ENCODE measurements at places on chromosomes 1 and 21.

DNA sequence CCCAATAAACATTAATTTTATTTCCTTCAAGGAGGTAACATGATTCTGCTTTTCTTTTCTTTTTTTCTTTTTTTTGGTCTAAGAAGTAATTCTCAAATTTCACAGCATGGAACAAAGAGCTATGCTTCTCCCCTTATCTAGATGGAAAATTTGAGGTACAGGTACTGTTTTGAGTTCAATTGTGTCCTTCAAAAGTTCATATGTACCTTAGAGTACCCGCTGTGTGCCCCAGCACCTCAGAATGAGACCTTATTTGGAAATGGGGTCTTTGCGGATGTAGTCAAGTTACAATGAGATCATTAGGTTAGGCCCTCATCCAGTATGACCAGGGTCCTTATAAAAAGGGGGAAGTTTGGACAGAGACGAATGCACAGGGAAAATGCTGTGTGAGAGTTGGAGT, 22.0 kb downstream of the ELAPOR1 start:
- no peak for DNase-seq

GRCh38 chr1:26132128-26132833, 20.7 kb downstream of the PDIK1L start:
- no peak for DNase-seq

DNA sequence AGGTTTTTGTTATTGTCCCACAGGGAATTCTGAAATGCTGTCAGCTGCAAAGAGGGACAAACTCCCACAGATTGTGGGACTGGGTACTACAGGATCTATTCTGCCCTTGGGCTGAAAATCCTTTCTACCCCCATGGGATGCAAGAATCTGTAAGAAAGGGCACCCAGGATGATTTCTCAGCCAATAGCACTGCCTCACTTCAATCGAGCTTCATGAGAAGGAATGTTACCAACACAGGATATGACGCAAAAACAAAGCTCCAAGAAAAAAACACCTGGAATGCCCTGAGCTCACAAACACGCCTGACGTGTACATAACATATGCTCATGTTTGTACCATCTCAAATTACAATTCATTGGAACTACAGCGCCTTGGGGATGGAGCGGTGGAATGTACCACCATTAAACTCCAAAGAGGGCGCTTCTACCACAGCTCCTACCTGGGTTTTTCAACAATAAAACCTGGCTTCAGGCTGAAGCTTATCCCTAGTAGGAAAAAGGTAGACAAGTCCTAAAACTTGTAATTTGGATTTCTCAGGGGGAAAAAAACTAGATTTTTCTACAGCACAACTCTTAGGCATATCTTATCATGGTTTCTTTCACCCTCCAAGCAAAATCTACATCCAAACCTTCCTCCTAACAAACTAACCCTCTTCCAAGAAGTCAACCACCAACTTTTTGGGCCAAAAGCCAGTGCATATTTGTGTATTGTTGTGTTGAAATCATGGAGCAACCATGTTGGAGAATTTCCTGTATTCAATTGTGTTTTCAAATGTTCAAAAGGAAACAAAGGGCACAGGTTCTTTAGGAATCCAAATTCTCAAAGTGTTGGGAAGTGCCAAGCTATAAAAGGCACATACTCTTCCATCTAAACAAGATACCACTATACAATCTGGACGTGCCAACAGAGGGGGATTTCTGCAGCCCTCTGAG, 78.9 kb downstream of the TGFBR3 start:
- DNase-seq = no peak

GRCh38 chr1:94713472-94714141, 106.5 kb upstream of the SLC44A3 start:
- DNase-seq = no peak

- no peak for DNase-seq
These were observed 32.2 kb upstream of the UBE2U start for GRCh38 chr1:64171246-64171645.

GRCh38 chr1:104671684-104672353, 922.1 kb downstream of the AMY1C start:
- no peak for DNase-seq

- no peak for DNase-seq
These were observed 29.0 kb upstream of the PPM1J start for GRCh38 chr1:112744009-112744578.

DNA sequence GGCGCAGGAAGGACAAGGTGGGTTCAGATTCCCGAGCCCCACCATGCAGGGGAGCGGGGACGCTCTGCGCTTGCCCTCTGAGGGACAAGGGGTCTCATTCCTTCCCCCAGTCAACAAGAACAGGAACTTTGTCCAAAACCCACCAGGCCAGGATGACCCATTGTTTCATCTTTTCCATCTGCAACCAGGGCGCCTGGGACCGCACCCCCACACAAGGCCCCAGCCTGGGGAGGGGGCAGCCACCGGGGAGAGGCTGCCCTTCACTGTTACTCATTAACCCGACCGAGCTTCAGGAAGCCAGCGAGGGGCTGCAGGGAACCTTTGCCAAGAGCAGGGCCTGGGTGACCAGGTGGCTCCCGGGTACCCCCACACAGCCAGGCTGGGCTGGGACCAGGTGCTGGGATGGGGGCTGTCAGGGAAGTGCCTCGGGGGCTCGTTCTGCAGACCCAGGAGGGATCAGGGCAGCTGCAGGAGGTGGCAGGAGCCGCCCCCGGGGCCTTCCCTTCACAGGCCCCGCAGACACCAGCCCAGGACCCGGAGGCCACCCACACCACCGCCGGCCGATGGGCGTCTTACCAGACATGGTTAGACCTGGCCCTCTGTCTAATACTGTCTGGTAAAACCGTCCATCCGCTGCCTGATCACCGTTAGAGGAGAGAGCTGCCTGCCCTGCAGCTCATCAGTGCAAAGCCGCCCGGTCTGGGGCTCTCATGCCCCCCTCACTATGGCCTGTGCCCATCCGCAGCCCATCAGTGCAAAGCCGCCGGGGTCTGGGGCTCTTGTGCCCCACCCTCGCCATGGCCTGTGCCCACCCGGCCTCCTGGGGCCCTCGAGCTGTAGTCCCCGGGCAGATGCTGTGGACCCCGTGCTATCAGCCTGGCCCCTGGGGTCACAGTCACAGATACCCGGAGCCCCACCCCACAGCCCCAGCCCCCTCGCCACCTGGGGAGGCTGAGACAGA, 4.9 kb upstream of the TTLL10 start:
- DNase-seq = no peak

DNA sequence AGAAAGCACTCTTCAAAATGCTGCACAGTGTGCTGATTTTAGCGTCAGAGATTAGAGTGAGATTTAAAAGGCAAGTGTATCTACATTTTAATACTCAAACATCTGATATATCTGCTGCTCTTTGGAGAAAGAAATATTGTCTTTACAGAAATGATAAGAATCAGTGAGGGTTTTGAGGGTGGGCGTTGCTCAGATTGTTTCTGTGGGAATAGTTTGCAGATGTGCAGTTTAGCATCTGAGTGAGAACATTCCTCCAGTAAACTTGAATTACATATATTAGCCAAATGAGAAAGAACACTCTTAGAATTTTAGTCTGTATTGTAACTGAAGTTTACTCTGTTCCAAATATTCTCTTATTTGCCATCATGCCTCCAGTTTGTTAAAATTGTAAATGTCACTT, 549.2 kb downstream of the NEGR1 start:
- DNase-seq = no peak

DNA sequence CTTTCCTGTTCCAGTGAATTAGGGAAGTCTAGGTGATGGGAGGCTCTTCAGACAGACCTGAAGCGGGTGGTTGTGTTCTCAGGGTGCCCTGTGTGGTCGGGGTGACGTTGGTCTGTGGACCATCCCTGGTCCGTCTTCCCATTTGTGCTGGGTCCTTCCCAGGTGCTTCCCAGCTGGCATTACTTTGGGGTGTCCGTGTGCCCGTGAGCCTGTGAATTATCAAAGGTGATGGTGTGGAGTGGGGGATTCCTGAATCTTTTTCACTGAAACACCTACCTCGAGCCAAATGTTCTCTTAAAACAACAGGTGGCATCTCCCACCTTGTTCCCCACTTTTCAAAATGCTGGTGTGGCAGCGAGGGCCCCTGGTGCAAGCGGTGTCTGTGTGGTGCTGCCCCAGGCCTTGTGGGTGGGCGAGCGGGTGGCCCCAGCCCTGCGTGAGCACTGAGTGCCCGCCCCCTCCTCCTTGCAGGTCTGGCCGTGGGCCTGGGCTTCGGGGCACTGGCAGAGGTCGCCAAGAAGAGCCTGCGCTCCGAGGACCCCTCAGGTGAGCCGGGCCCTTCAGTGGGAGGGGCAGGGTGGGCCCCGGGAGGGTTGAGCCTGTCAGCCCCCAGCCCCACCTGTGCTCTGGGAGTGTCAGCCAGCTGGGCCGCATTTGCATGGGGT, 37.0 kb downstream of the COQ8A start:
- no peak for DNase-seq

DNA sequence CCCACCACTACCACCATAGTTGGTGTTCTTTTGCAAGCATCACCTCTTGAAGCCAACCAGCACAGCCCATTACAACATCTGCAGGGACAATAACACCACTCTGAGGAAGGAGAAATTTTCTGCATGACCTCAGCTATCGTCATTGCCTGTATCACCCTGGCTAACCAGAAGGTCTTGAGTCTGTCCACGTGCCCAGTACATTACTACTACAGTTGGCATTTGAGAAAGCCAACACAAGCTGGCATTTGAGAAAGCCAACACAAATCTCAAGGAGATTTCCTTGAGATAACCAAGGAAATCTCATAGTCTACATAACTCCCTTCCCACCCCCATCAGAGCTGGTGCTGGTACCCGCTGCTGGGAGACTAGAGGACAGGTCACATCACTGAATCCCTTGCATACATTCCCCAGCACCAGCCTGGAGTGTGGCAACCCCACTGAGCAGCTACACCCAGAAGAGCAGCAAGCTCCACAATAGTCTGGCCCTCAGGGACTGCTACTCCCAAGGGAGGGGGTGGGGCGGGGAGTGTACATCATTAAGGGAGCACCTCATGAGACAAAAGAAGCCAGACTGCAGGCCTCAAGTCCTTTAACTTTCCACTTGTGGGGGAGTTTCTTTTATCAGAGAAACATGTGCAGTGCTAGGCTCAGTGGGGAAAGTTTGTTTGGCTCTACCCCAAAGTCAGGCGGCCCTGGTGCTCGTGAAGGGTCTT, 46.0 kb upstream of the GUCA2A start:
- no peak for DNase-seq

- DNase-seq = no peak
These were observed 22.3 kb downstream of the PPFIA4 start for GRCh38 chr1:203048555-203049051.

DNA sequence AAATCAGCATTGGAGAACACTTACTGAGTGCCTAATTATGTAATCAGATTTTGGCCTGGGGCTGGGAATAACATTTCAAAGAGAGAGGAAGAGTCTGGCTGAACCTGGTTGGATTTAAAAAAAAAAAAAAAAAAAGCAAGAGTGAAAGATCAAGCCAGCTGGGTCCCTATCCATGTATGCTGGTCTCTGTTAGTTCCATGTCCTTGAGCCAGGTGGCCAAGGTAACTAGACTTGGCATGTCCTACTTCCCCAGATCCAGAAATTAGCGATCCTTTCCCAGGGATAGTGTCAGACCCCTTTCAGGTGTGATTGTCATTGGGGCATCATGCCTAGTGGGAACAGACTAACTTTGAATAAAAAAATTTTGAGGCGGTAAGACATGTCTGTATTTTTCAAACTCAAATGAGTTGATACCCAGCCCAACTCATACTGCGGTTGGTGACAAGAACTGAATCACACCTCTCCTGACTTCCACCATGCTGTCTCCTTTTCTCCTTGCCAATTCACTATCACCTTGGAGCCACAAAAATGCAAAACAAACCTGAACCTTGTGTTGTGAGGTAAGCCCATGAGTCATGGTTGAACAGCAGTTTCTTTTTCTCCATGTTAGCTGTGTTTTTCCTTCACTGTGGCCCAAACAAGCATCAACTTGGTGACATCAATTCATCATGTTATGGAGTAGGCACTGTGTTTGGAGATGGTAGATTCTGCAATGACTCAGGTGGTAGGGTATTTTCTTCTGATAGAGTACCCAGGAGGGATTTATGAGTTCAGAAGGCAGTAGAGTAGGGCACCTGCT, 24.5 kb upstream of the PPP2R5A start:
- no peak for DNase-seq

DNA sequence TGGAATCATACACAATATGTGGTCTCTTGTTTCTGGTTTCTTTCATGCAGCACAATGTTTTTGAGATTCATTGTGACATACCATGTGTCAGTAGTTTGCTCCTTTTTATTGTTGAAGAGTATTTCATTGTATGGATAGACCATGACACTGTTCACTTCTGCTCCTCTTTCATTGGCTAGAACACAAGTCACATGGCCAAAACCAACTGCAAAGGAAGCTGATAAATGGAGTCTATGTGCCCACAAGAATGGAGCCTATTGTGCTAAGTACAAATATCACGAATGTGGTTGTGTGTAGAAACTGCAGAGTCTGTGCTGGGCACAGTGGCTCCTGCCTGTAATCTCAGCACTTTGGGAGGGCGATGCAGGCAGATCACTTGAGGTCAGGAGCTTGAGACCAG, 28.6 kb upstream of the FNBP1L start:
- no peak for DNase-seq

GRCh38 chr21:41802684-41803083, 35.8 kb upstream of the RIPK4 start:
- peak; percentile 63 for DNase-seq

DNA sequence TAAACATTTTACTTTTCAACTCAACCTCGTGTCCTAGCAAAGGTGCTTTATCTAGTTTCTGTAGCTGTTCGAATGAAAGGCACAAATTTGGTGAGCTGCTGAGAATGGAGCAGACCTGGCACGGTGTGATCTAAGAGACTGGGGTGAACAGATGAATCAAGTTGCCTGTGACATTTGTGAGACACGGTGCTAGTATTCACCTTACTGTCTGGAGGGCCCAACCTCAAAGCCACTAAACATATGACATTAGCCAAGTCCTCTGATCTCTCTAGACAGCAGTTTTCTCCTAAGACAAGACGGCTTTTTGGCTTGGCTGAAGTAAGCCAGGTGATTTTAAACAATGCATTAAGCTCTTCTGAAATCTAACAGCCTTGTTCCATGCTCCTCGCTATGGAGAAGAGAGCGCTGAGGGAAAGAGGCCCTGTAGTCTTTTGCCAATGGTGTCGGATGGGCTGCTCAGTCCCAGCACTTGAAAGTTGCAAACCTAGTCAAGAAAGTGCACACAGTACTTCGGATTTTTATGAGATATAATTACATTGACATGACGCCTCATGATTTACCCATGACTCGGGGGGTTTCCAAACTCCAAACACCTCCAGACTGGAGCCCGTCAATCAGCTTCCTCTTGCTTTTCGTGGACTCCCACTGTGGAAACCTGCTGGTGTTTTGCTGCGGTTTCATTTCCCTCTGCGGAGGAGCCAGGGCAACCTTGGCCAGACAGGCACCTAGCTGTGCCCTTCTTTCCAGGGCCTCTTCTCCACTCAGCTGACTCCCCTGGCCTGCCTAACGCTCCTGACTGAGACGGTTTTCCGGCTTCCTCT, 794 bp upstream of the TOR3A start:
- DNase-seq = no peak

- DNase-seq = peak; percentile 88
These were observed at the start of gene PPT1 for GRCh38 chr1:40096977-40097782. Gene PPT1 (minus strand): TSS chr1:40097252. CDS start chr1:40097238, 14 bp downstream.
